ENCODE measurements at places on chromosomes 11 and 22.

- no peaks in the 10 kb centered on the region for H3K36me3 ChIP-seq
- H3K4me1 ChIP-seq = no peaks in the 10 kb centered on the region
- no peak overlapping the region for H3K27ac ChIP-seq
- ATAC-seq = no peak
- peaks cover 8% of the 10 kb centered on the region for H3K27me3 ChIP-seq
- H3K4me3 ChIP-seq = no peak overlapping the region
These were observed 107.5 kb upstream of the THY1 start for GRCh38 chr11:119530509-119530908.

- H3K4me3 ChIP-seq = no peak within 1 kb of the TSS
- ATAC-seq = no peak
- H3K27me3 ChIP-seq = no peaks in the 10 kb centered on the region
- no peaks in the 10 kb centered on the region for H3K36me3 ChIP-seq
These were observed at the start of gene OR10G7 for GRCh38 chr11:124041254-124041653. TSS of gene OR10G7 (minus strand) at chr11:124041325. CDS start at chr11:124039001, 2,324 bp downstream.

- no peak overlapping the region for H3K4me3 ChIP-seq
- no peaks in the 10 kb centered on the region for H3K36me3 ChIP-seq
- no peaks in the 10 kb centered on the region for H3K27me3 ChIP-seq
- no peak overlapping the region for H3K27ac ChIP-seq
- no peaks in the 10 kb centered on the region for H3K4me1 ChIP-seq
- ATAC-seq = no peak
These were observed 215.7 kb upstream of the FOLH1 start for GRCh38 chr11:49424136-49424535.

DNA sequence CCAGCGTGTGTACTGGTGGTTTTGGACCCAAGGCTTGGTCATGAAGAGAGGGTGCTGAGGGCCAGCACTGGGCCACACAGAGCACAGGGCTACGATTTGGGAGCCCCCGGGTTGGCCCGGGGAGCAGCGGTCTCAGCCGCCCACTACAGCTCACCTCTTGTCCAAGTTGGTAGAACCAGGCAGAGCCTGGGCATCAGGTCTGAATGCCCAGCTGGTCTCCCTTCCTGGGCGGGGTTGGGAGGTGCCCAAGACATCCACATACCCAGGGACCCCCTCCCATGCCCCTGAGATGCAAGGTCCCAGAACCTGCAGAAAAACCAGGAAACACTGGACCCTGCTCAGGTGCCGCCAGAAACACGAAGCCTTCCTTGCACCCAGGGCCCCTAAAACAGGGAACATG is 18.0 kb downstream of the CELSR1 start:
- no peak overlapping the region for H3K4me3 ChIP-seq
- H3K36me3 ChIP-seq = no peaks in the 10 kb centered on the region
- ATAC-seq = no peak
- H3K27ac ChIP-seq = no peak overlapping the region
- no peaks in the 10 kb centered on the region for H3K4me1 ChIP-seq

GRCh38 chr22:44218071-44218470 is 37.3 kb downstream of the PARVG start:
- no peak overlapping the region for H3K27ac ChIP-seq
- H3K27me3 ChIP-seq = peaks cover 15% of the 10 kb centered on the region
- H3K4me1 ChIP-seq = no peaks in the 10 kb centered on the region

DNA sequence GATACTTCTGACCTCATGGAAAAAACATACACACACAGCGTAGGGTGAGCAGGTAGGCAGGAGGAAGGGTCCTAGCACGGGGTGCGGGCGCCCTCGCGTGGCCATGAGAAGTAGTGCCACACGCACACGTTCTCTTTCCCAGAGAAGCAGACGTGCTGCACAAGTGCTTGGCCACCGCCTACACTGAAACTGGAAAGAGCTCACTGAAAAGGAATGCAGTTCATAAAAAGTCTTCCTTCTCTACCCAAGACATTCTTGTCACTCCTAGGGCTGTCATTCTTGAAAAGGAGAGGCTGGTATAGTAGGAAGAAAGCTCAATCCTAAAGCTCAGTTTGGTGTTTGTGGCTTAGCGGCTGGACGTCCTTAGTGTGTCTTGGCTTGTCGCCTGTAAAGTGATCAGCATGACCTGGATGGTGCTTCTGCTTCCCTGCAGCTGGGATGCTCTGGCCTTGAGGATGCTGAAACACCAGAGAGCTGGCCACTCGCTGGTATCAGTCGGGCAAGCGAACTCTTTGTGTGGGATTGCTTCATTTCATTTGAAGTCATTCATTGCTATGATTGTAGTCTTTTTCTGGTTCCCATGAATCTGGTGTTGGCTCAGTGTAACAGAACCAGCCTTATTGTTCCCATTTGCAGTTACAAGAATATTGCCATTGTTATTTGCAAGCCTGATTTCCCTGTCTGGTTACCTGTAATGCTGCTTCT is 303.8 kb downstream of the NTM start:
- peaks cover 10% of the 10 kb centered on the region for H3K27me3 ChIP-seq
- no peaks in the 10 kb centered on the region for H3K4me1 ChIP-seq
- H3K36me3 ChIP-seq = no peaks in the 10 kb centered on the region
- no peak overlapping the region for H3K4me3 ChIP-seq
- H3K27ac ChIP-seq = no peak overlapping the region
- peak; percentile 74 for ATAC-seq

DNA sequence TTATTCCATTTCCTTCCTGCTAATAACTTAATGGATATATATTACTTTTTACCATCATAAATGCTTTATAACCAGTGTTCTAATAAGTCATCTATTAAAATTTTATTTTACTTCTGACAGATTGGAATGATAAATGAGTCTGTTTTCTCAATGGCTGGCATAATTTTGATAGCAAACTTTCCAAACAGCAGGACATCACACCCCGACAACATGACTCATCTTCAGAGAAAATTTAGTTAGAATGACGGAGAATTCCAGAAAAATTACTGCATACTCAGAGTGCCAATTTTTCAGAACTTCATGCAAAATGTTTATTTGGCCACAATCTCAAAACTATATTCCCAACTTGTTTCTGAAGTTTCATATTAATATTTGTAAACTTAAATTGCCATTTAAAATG is 174.4 kb downstream of the SWAP70 start:
- H3K27ac ChIP-seq = no peak overlapping the region
- no peak overlapping the region for H3K4me3 ChIP-seq
- ATAC-seq = no peak

GRCh38 chr11:33828604-33829429 is 54.5 kb upstream of the FBXO3 start:
- H3K4me3 ChIP-seq = peak overlapping the region; percentile 23
- peaks cover 10% of the 10 kb centered on the region for H3K4me1 ChIP-seq

DNA sequence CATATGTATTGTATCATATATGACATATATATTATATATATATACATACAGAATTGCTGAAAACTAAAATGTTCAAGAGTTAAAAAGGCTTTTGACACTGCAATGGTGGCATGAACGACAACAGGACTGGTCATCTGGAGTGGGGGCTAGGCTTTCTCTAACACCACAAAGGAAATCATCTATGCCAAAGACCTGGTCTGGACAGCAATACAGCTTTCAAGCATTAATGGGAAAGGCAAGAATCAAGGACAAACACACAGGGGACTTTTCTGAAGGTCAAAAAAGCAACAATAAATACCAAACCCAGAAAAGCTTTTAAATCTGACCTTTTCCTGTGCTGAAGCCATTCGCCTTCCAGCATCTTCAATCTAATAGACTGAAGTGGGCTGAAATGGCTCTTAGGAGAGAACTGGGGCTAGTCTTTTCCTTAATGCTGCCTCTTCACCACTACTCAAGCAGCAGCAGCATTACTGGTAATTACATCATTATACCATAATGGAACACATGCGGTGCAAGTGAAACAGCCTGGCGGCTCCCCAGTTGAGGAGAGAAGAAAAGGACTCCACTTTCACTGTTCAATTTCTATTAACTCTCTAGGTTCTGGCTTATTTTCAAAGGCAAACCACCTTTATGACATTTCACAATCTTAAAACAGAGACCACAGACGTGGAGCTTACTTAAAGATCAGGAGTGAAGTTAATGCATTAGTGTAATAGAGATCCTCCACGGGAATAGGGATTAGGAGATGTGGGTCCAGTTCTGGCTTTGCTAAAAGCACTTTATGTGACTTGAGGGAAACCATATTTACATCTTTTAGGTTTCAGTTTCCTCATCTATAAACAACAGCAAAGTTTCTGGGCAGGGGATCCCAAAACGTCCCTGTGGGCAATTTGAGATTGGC is 63.0 kb downstream of the GAB2 start:
- H3K4me1 ChIP-seq = peaks cover 25% of the 10 kb centered on the region
- no peak overlapping the region for H3K27ac ChIP-seq
- H3K27me3 ChIP-seq = no peaks in the 10 kb centered on the region
- H3K36me3 ChIP-seq = no peaks in the 10 kb centered on the region
- H3K4me3 ChIP-seq = no peak overlapping the region
- no peak for ATAC-seq

Measured in gastroesophageal sphincter (tissue), 4 donors.